GM12878 (cell line): ENCODE measurements at places on chromosomes 6 and 20.

GRCh38 chr20:3041854-3042409 lies 1.5 kb upstream of the GNRH2 start:
- H3K4me3 ChIP-seq: no peak overlapping the region
- no peaks in the 10 kb centered on the region; the same call in 1 of the 2 replicates for H3K4me1 ChIP-seq
- no peaks in the 10 kb centered on the region for H3K27me3 ChIP-seq
- no peak for DNase-seq
- peaks cover 8% of the 10 kb centered on the region; the same call in 1 of the 2 replicates for H3K36me3 ChIP-seq

- no peak overlapping the region for H3K27ac ChIP-seq
- no peak for DNase-seq
- H3K4me3 ChIP-seq: no peak overlapping the region
- H3K4me1 ChIP-seq: no peaks in the 10 kb centered on the region
- no peaks in the 10 kb centered on the region for H3K27me3 ChIP-seq
- peaks cover 29% of the 10 kb centered on the region for H3K36me3 ChIP-seq
Observed at GRCh38 chr20:45810191-45810970, 2.1 kb upstream of the UBE2C start.

DNA sequence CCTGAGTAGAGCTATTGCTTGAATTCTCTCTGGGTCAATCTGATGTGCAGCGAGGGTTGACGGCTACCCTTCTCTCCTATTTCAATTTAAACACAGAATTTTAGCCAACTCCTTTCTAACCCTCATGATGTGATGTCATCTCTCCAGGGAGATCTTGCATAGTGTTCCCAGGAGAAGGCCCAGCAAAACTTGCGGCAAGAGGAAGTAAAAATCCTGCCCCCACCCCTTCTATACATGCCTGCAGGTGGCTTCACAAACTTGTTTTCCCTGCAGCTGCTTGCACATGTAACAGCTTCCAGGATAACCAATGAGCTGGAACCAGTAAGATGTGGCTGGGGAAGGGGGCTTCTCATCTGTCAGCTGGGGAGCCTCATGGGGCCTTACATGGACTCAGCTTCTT lies 169.3 kb upstream of the CDH4 start:
- no peak overlapping the region for H3K4me3 ChIP-seq
- no peak overlapping the region for H3K27ac ChIP-seq
- no peak for DNase-seq
- no peaks in the 10 kb centered on the region for H3K36me3 ChIP-seq
- no peaks in the 10 kb centered on the region for H3K4me1 ChIP-seq

DNA sequence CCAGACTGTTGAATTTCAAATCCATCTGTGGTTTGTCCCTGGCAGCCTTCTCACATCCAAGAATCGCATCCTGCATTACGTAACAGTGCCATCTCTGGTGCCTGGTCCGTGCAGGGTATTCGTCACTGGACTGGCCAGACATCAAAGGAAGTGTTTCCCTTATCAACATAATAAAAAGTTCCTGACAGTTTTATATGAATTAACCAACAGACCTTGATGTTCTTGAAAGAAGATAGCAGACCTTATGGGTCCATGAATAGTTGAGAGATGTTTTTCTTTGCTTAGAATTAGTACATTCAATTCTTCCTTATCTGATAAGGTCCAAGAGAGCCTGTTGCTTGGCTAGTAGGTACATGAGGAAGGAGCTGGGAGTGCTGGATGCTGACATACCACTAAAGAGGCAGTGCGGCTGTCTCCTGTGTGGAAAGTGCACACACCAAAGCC lies 77.6 kb downstream of the PHACTR2 start:
- no peaks in the 10 kb centered on the region for H3K4me1 ChIP-seq
- H3K27me3 ChIP-seq: no peaks in the 10 kb centered on the region
- H3K36me3 ChIP-seq: no peaks in the 10 kb centered on the region
- DNase-seq: no peak

DNA sequence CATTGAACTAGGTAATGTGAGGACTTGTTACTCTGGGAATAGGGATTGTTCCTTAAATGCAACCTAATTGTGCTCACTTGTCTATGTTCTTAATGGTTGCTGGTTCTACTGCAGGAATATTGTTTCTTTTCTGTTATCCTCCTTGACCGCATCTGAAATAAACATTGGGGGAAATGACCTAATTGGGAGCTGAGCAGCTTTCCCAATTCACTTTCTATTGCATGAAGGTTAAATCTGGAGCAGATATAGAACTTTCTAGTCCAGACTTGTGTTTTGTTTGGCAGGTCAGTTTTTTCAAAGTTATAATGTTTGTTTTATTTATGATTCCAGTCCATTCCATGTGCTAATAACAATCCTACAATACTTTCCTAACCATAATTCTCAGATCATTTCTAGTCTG lies 981.0 kb upstream of the CITED2 start:
- no peak for DNase-seq
- H3K27me3 ChIP-seq: no peaks in the 10 kb centered on the region
- H3K4me1 ChIP-seq: no peaks in the 10 kb centered on the region
- no peaks in the 10 kb centered on the region for H3K36me3 ChIP-seq
- no peak overlapping the region for H3K27ac ChIP-seq
- H3K4me3 ChIP-seq: no peak overlapping the region

GRCh38 chr6:15501826-15502445 lies 160.9 kb downstream of the DTNBP1 start:
- H3K4me3 ChIP-seq: no peak overlapping the region
- no peak overlapping the region for H3K27ac ChIP-seq
- no peaks in the 10 kb centered on the region for H3K4me1 ChIP-seq
- no peaks in the 10 kb centered on the region for H3K27me3 ChIP-seq

DNA sequence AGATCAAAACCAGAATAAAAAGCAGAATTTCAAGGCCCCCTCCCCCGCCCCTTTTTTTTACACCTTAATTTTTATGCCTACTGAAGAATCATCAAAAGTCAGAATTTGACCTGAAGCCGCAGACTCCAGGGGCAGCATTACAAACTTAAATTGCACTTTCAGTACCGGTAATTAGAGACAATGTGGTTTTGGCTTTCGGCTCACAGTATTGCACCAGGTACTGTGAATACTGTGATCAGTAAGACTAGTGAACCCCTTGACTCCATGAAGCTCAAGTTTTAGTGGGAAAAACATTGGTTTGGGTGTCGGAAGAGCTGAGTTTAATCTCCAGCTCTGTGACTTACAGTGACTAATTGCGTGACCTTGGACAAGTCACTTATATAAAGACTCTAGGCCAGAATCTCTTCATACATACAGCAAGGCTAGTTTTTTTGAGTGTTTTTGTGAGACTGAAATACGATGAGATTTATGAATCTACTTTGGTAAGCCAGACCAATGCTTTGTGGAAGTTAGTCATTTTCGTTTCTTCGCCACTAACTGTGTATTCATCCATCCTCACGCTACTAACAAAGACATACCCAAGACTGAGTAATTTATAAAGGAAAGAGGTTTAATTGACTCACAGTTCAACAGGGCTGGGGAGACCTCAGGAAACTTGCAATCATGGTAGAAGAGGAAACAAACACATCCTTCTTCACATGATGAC lies 114.7 kb downstream of the SASH1 start:
- no peak overlapping the region for H3K4me3 ChIP-seq
- H3K4me1 ChIP-seq: no peaks in the 10 kb centered on the region
- no peak overlapping the region for H3K27ac ChIP-seq
- no peak for DNase-seq
- H3K36me3 ChIP-seq: no peaks in the 10 kb centered on the region

- no peak for DNase-seq
- no peak overlapping the region for H3K27ac ChIP-seq
- no peaks in the 10 kb centered on the region for H3K27me3 ChIP-seq
- H3K4me3 ChIP-seq: no peak overlapping the region
- no peaks in the 10 kb centered on the region for H3K4me1 ChIP-seq
Observed at GRCh38 chr6:152575621-152576150, 61.5 kb downstream of the SYNE1 start.

GRCh38 chr6:147904416-147904815 lies 395.9 kb downstream of the SAMD5 start:
- H3K27ac ChIP-seq: no peak overlapping the region
- no peaks in the 10 kb centered on the region for H3K36me3 ChIP-seq
- H3K27me3 ChIP-seq: no peaks in the 10 kb centered on the region
- H3K4me3 ChIP-seq: no peak overlapping the region

DNA sequence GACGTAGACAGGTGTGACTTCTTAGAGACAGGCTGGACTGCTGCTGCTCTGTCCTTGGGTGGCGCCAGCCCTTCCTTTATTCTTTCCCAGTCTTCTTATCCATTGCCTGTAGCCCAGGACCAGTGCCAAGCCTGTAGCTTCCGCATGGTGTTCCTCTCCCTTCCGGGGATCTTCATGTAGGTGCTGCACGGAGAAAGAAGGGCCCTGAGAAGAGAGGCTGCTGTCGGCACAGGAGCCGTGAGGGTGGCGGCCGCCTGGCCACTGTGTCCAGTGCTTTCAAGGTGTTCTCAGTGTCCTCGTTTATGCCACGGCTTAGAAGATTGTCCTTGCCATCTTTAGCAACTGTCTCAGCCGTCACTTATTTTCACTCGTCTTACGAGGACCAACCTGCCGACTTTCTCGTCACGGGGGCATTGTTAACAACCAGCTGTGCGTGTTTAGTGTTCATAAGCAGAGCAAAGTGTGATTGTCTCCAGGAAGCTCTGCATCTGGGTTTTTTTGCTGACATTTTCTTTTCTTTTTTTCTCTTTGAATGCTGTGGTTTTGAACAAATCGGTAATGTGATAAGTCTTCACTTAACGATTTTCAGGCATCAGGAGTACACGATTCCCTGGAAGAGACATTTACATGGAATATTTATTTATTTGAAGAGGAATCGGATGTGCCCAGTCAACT lies 61.2 kb downstream of the PPP1R14C start:
- no peak overlapping the region for H3K27ac ChIP-seq
- H3K4me3 ChIP-seq: no peak overlapping the region
- no peaks in the 10 kb centered on the region for H3K4me1 ChIP-seq
- H3K36me3 ChIP-seq: no peaks in the 10 kb centered on the region

DNA sequence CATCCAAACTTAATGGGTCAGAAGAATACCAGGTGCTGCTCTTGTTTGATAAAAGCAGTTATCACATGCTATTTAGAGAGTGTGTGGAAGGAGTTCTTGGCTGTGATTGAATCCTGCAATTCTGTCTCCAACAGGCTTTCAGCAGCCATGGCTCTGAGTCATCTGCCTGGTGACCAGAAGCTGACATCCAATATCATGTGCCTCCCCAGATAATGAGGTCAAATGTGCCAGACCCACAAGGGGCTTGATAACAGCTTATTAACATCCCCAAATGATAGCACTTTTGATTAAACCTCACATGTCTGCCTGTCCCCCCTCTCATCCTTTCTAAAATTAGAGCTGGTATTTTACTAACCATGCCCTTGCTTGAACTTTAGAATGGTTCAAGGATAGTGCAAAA lies 175.7 kb upstream of the PLN start:
- H3K27ac ChIP-seq: no peak overlapping the region
- H3K4me3 ChIP-seq: no peak overlapping the region
- H3K36me3 ChIP-seq: no peaks in the 10 kb centered on the region
